RPMI7951 (cell line): ENCODE measurements at places on chromosomes 16 and 17. TPM values are rescaled to one million over a fixed set of nuclear protein-coding genes. Genes with fewer than 3 reads are reported as not detected.

- no peak for DNase-seq
Observed at GRCh38 chr16:61332461-61332860, 703.8 kb downstream of the CDH8 start.

DNA sequence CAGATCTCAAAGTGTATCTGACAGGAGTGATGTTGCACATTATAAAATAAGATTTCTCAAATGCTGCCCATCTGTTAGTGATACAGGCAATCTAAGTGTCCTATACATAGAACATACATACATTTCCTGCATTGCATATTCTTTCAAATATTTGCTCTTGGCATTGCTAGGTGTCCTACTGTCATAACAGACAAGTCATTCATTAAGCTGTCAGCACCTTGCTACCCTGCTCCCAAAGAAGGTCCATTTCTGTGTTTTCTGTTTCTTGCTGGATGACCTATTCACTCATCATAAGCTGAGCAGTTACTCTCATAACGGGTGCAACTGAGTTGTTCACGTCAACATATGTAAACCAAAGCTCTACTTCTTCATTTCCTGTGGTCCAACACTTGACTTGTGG, 719.0 kb downstream of the KCNJ2 start:
- no peak for DNase-seq

GRCh38 chr17:41682631-41683030, 6.1 kb upstream of the EIF1 start:
- DNase-seq: no peak

GRCh38 chr17:31511195-31511578, 119.7 kb downstream of the RAB11FIP4 start:
- DNase-seq: no peak

CACNG1 gene
- total RNA-seq: not detected in 2 replicates
